ENCODE measurements at places on chromosomes 11 and 22.

GRCh38 chr22:40728731-40729189, 49.5 kb downstream of the MCHR1 start:
- DNase-seq, result peak; percentile 8

- DNase-seq, result no peak
Measured at GRCh38 chr11:95931916-95932315, 8.0 kb upstream of the MTMR2 start.

GRCh38 chr11:23772081-23772480, 724.8 kb upstream of the LUZP2 start:
- no peak for DNase-seq

GRCh38 chr22:24594569-24595120, 1.8 kb upstream of the LRRC75B start:
- DNase-seq, result no peak

DNA sequence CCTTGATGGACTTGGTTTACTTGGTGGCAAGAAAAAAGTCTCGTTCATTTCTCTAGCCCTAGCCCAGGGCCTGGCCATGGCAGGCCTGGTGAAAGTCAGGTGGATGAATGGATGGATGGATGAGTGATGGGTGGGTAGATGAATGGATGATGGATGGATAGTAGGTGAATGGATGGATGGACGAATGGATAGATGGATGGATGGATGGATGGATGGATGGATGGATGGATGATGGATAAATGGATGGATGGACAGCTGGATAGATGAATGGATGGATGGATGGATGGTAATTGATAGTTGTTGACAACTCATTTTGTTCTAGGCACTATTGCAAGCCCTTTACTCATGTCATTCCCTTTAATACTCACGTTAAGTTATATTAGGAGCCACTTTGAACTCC, 86.1 kb upstream of the ANO1 start:
- DNase-seq, result no peak

- DNase-seq, result no peak
Measured at GRCh38 chr11:16912692-16913111, 101.5 kb downstream of the PLEKHA7 start.

GRCh38 chr11:97685695-97686094, 1295.9 kb downstream of the JRKL start:
- DNase-seq, result no peak

GRCh38 chr11:18844753-18845367, 53.3 kb upstream of the PTPN5 start:
- no peak for DNase-seq
